Activated CD8-positive, alpha-beta T cell treated with anti-CD3 and anti-CD28 coated beads, Interleukin-2, amount 10 ng/mL, durations not matched to agents 7 days and 5 days (primary cell): ENCODE measurements at places on chromosomes 1 and 21. TPM values are rescaled to one million over a fixed set of nuclear protein-coding genes. Genes with fewer than 3 reads are reported as not detected.

GRCh38 chr1:104125970-104126369 is 376.3 kb downstream of the AMY1C start:
- no peak for DNase-seq

DNA sequence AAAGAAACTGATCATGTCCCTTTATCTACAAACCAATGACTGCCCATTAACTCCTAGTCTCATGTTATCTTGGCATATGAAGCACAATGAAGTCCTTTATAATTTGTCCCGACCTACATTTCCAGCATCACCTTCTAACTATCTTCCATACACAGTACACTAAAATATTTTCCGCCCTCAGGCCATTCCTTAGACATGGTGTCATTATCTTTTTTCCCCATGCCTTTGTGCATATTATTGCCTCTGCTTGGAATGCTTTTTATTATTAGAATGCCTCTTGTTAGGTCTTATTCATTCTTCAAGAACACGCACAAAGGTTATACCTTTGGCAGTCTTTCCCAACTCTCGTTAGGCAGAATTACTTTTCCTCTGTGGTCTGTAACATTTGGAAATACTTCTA is 39.6 kb downstream of the ATG4C start:
- no peak for DNase-seq

DNA sequence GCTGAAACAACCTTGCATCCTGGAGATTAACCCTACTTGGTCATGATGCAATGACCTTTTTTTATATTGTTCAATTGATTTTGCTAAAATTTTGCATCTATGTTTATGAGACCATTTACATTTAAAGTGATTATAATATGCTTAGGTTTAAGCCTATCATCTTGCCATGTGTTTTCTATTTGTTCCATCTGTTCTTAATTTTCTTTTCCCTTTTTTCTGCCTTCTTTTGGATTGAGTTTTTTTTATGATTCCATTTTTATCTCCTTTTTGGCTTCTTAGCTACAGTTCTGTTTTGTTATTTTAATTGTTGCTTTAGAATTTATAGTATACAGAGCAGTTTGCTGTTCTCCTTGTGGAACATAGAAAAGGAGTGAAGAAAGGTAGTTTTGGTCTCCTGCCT is 385.1 kb upstream of the USP24 start:
- no peak for DNase-seq

- DNase-seq, result no peak
These were observed 193.5 kb downstream of the CYYR1 start for GRCh38 chr21:26379561-26379960.

GRCh38 chr1:30801771-30802198 is 44.2 kb upstream of the LAPTM5 start:
- DNase-seq, result peak; percentile 83

- DNase-seq, result no peak
These were observed 88.9 kb downstream of the DYRK1A start for GRCh38 chr21:37455504-37455911.

DNA sequence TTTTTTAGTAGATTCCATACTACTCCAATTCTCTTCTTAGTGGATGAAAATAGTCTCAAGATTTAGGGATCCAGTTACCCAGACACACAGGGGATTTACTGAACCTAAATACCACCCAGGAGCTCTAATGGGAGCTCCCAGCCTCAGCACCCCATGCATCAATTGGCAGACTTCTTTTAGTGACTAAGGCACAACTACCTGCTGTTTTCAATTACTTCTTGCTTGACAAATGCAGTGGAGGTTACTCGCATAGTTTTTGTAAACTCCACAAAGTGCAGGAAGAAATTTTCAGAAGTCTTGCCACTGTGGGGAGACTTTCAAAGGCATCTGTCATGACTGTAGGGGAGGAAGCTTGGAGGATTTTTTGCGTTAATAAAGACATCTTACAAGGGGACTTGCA is 35.5 kb upstream of the MAP10 start:
- DNase-seq, result no peak

DNA sequence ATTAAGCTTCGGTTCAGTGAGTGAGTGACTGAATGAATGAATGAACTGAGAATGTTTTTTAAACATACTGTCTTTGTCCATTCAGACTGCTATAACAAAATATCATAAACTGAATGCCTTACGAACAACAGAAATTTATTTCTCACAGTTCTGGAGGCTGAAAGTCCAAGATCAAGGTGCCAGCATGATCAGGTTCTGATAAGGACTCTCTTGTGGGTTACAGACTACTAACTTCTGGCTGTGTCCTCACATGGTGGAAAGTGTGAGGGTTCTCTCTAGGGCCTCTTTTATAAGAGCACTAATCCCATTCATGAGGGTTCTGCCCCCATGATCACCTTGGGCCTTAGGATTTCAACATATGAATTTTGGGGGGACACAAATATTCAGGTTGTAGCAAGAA is 7.1 kb upstream of the DUSP10 start:
- DNase-seq, result no peak

TMOD4 gene
- 3.4 TPM for total RNA-seq

RAB3B gene
- 0.08 TPM for total RNA-seq

ADARB1 gene
- total RNA-seq, result 66.2 TPM

CYP2J2 gene
- 2.7 TPM for total RNA-seq

ADAMTS4 gene
- total RNA-seq, result 2.1 TPM

TACSTD2 gene
- not detected for total RNA-seq

KLHDC8A gene
- not detected for total RNA-seq
